ENCODE measurements at places on chromosomes 7 and 10. TPM values are rescaled to one million over a fixed set of nuclear protein-coding genes. Genes with fewer than 3 reads are reported as not detected.

Gene IL6
- total RNA-seq: not detected

Gene GRID2IP
- not detected for total RNA-seq

DNA sequence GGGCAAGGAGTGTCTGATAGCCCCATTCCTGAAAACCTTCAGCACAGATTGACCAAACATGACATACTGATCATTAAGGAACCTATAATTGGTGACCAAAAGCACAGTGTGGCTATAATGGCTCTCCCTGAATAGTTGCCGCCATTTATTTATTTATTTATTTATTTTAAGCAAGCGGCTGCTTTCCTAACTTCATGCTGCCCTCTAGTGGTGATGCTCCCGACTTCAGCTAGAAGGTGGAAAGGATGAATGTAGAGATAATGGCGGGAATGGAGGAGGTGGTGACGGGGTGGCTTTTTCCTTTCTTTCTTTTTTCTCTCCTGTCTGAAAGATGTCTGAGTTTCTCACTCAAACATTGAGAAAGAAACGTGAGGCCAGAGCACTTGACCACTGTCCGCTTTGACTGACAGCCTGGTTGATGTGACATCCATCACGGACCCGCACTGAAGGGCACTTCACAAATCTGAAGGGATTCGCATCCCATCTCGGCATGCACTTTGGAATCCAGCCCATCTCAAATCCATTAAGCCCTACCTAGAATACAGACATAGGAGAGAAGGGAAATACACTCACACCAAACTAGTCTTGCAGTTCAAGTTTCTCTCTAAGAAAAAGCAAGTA lies 1090.1 kb downstream of the KCNMA1 start:
- no peak overlapping the region for H3K27ac ChIP-seq
- H3K27me3 ChIP-seq: no peaks in the 10 kb centered on the region
- H3K4me3 ChIP-seq: no peak overlapping the region
- no peaks in the 10 kb centered on the region for H3K36me3 ChIP-seq

DNA sequence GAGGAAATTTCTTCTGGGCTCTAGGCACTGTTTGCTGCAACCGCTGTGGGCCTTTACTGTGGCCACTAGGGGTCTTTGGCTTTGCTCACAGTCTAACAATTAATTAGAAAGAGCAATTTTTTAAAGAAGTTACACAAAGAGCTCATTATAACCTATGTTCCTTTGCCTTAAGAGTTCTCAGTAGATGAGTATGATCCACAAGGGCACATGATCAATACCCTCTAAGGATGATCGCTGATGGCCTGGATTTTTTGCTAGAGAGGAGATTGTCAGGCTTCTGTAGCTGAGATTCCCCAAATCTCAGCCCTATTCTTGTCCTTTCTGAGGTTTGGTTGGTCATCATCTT lies 80.8 kb upstream of the RHOBTB1 start:
- no peaks in the 10 kb centered on the region for H3K27me3 ChIP-seq
- H3K27ac ChIP-seq: no peak overlapping the region
- no peak for DNase-seq
- H3K4me1 ChIP-seq: no peaks in the 10 kb centered on the region

- no peak for DNase-seq
- H3K36me3 ChIP-seq: no peaks in the 10 kb centered on the region
- no peaks in the 10 kb centered on the region for H3K27me3 ChIP-seq
Measured at GRCh38 chr10:126085806-126086205, 189.4 kb downstream of the FANK1 start.

- no peaks in the 10 kb centered on the region for H3K36me3 ChIP-seq
- H3K4me1 ChIP-seq: no peaks in the 10 kb centered on the region
- no peak for DNase-seq
- H3K27me3 ChIP-seq: no peaks in the 10 kb centered on the region
Measured at GRCh38 chr10:80461208-80462183, 7.4 kb downstream of the TSPAN14 start.

DNA sequence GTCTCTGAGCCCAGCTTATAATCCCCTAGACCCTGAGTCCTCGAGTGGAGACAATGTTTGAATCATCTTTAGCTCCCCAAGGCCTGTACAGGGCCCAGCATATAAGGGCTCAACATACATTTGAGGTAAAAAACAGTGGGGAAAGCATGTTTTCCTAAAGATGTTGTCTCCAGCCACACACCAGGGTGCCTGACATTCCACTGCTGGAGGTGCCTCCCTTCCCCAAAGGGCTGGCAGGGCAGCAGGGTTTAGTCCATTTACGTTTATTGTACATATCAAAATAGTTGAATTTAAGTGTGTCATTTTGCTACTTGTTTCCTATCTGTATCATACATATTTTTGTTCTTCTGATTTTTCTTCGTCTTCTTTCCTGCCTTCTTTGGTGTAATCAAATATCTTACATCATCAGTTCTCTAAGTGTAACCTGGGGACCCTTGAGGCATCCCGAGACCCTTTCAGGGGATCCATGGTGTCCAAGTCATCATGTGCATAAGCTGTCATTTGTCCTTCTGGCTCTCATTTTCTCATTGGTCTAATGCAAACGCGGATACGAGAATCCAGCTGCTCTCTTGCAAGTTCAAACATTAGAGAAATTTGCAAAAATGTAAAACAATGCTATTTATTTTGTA lies 101.6 kb downstream of the PDGFA start:
- H3K4me3 ChIP-seq: no peak overlapping the region
- H3K4me1 ChIP-seq: no peaks in the 10 kb centered on the region
- H3K36me3 ChIP-seq: no peaks in the 10 kb centered on the region
- no peak overlapping the region for H3K27ac ChIP-seq
- DNase-seq: no peak
- H3K27me3 ChIP-seq: no peaks in the 10 kb centered on the region

GRCh38 chr7:74474271-74474865 lies 20.7 kb downstream of the GTF2IRD1 start:
- no peak for DNase-seq
- H3K4me1 ChIP-seq: peaks cover 32% of the 10 kb centered on the region
- no peak overlapping the region for H3K4me3 ChIP-seq
- no peaks in the 10 kb centered on the region for H3K36me3 ChIP-seq

DNA sequence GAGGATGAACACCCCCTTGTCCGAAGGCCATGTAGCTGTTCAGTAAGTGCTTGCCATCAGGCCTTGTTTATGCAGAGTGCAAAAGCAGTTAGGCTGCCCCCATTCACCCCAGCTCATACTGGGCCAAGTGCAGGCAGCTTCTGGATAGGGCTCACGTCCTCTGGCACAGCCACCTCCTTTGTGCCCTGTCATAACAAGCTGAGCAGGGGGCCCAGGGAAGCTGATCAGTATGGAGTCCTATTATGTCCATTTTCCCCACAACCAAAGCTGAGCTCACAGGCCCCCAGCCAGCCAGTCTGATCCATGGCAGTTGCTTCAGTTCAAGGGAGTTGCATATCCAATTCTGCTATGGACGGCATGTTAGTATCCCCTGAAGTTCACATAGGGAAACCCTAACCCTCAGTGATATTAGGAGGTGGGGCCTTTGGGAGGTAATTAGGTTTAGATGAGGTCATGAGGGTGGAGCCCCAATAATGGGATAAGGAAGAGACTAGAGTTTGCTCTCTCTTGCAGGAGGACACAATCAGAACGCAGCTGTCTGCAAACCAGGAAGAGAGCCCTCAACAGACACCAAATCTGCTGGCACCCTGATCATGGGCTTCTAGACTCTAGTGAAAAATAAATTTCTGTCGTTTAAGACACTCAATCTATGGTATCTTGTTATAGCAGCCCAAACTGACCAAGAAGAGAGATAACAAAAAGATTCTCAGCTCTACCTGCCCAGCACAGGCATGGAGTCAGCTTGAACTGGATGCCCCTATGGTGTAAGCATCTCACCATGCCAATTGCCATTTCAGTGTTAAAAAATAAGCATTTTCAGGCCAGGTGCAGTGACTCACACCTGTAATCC lies 155.9 kb downstream of the FGFR2 start:
- DNase-seq: no peak
- no peaks in the 10 kb centered on the region for H3K27me3 ChIP-seq
- no peaks in the 10 kb centered on the region for H3K36me3 ChIP-seq
